Stimulated activated CD8-positive, alpha-beta memory T cell treated with anti-CD3 and anti-CD28 coated beads, Interleukin-2, amount 100 ng/mL, for 48 hours (primary cell): ENCODE measurements at places on chromosomes 1 and 21.

GRCh38 chr1:204736836-204737235, 51.3 kb upstream of the LRRN2 start:
- no peak for DNase-seq

DNA sequence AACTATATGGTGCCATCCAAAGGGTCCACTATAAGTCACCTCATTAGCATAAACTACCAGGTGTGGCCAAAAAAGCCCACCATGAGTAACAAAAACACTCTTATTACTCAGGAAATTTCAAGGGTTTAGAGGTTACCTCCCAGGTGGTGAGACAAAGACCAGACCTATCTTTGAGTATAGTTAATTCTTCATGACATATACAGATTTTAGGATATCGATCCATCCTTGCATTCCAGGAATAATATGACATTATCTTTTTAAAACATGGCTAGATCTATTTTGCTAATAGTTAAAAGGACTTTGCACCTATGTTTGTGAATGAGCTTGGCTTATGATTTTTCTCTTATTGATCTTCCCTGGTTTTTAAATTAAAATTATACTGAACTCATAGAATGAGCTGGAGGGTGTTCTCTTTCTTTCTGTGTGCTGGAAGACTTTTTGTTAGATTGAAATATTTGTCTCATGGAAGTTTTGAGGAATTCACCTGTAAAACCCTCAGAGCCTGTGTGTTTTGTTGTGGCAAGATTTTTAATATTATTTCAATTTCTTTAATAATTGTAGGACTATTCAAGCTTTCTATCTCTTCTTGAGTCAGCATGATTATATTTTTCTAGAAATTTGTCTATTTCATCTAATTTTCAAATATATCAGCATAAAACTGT, 138.7 kb upstream of the SLC45A1 start:
- DNase-seq = no peak

GRCh38 chr1:151199873-151200581, 1.7 kb downstream of the PIP5K1A start:
- no peak for DNase-seq

DNA sequence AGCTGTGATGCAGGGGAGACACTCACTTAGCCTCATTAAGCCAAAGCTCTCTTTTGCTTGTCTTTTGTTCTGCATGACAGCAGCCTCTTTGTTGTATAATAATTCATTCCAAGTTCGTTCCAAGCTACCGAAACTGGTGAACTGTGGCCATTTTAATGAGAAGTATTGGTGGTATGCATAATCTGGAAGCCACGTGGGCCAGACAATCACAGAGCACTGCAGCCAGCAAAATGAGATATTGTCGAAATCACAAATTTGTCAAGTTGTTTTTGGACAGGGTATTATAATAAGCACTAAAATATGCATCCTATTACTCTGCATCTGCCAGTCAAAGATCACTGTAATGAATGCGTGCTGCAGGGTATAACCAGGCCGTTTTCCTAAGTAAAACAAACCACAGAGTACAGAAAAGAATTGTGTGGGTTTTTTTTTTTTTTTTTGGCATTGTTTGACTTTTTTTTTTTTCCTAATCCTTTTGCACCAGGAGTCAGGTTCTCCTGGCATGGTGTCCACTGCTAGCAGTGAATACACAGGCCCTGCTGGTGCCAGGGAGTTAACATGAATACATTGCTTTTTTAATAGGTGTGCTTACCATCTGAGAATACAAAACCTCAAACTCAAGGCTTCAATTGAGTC, 423.9 kb downstream of the PTBP2 start:
- DNase-seq = no peak

- peak; percentile 23 for DNase-seq
Measured at GRCh38 chr1:52403566-52404115, 582 bp downstream of the ORC1 start.

DNA sequence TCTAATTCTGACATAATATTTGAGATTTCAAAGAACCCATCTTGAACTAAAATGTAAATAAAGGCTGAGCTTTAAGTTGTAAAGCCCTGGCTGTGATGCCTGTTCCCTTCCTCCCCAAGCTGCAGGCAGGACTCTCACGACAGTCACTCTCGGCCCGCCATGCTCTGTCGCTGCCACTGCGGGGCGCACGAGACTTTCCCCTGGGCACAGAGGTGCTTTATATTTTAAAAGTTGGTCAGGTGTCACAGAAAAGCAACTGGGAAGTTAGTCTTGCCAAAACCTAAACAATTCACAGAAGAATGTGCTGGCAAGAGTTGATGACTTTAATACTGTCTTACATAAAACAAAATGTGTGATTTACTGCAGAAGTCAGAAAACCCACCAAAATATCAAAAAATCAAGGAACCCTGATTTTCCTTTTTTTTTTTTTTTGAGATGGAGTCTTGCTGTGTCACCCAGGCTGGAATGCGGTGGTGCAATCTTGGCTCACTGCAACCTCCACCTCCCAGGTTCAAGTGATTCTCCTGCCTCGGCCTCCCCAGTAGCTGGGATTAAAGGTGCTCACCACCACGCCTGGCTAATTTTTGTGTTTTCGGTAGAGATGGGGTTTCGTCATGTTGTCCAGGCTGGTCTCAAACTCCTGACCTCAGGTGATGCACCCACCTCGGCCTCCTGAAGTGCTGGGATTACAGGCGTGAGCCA, 10.7 kb downstream of the LRRC47 start:
- DNase-seq = no peak

DNA sequence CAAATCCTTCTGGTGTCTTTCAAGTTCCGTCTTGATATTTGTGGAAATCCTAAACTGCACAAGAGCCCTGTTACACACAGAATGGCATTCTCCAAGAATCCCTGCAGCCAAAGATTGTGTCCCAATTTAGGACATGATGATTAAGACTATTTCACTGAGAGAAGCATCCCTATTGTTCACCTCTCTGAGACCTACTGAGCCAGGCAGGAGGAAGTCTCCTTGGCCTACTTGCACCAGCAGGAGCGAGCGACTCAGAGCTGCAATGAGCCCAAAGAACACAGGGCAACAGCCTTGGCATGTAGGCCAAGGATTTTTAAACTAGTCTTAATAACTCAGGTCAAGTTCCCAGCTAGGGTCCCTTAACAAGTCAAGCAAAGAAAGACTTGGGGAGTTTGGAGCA, 79.4 kb upstream of the RUNX1 start:
- DNase-seq = no peak

DNA sequence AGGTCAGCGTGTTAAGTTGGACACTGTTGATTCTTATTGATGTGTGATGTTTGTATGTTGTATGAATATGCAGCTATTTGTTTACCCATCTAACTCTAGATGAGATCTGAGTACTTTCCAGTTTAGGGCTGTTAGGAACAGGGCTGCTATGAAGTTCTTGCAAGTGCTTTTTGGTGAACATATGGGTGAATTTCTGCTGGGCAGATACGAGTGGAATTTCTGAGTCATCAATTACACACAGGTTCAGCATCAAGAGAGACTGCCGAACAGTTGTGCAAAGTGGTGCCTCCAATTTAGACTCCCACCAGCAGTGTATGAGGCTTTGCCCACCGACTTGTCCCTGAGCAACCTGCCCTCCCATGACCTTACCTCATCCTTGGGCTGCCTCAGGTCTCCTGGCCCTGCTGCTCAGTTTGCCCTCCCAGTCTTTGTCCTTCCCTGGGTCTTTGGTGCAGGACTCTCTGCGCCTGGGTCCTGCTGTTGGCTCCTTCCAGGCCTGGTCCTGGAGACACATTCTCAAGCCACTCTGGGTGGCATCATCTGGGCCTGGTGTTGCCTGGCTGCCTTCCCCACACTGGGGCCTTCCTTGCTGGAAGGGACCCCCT, 343.6 kb downstream of the PTPRU start:
- no peak for DNase-seq

GRCh38 chr1:11851180-11851579, 3.6 kb upstream of the NPPA start:
- DNase-seq = no peak

DNA sequence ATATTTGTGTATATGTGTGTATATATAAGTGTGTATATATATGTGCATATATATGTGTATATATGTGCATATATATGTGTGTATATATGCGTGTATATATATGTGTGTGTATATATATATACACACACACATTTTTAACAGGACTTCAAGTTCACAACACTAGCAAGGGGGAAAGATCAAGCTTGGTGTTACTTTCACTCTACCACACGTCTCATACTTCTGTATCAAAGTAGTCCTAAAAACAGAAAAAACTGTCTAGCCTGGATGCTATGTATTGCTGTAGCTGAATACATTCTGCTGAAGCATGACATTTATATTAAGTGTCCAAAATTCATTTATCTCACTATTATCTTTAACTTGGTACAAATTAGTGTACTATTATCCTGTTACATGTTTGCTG, 17.9 kb upstream of the ATP6V1G3 start:
- no peak for DNase-seq

GRCh38 chr1:112806090-112806642, 91.0 kb upstream of the PPM1J start:
- no peak for DNase-seq

- no peak for DNase-seq
Measured at GRCh38 chr1:31020007-31020790, 45.3 kb downstream of the PUM1 start.

- DNase-seq = no peak
Measured at GRCh38 chr1:36533897-36534296, 51.2 kb upstream of the CSF3R start.

DNA sequence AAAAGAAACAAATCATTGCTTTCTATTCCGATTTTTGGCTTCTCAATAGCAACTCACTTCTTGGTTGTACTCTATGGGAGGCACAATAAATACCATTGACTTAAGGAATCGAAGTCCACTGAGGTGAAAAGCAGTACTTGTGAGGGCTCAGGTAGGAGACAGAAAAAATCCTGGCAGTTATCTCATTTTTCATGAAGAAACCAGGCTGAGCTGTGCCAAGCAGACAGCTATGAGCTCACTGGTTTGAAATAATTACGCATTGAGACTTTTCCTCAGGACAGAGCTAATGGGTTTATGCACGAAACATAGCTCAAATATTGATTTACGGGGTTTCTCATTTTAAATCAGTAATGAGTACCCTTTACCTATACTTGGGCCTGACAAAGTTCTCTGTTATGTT, 18.5 kb downstream of the COLGALT2 start:
- no peak for DNase-seq

DNA sequence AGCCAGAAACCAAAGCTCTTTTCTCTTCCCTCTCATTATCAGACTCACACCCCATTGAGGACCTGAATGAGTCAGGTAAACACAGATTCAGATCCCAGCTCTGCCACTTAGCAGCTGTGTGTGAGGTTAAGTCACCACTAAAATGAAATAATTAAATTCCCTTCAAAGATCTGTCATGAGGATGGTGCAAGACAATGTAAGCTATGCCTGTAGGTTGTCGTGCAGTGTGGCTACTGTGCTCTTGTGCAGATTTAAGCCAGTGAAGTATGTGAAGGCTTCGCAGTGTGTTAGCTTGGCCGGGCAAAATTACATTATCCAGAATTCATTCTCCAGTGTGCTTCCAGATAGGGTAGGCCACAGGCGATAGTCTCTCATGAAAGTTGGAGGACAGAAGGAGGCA, 13.6 kb downstream of the UBL4B start:
- no peak for DNase-seq

GRCh38 chr1:1626207-1627141, 5.5 kb upstream of the MMP23B start:
- DNase-seq = no peak

DNA sequence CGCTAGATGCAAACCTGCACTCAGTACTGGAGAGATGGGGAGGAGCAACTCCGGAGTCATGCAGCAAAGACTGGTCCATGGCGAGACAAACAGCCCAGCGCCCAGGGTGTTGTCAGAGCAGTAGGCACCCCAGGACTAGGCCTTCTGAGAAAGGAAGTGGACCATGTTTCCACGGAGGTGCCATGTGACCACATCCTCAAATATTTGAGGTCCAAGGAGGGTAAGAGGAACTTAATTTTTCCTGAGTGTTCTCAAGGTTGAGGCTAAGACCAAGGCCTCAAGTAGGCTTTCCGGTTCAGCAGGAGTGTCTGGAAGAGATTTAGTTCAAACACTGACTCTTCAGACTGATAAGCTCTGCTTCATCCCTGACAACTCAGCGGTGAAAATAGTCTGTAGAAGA, 186.2 kb downstream of the RHOU start:
- DNase-seq = no peak

- DNase-seq = peak; percentile 10
Measured at GRCh38 chr1:40948741-40949443, 30.6 kb upstream of the CTPS1 start.

GRCh38 chr1:21072721-21073120, 104.0 kb downstream of the EIF4G3 start:
- DNase-seq = no peak

DNA sequence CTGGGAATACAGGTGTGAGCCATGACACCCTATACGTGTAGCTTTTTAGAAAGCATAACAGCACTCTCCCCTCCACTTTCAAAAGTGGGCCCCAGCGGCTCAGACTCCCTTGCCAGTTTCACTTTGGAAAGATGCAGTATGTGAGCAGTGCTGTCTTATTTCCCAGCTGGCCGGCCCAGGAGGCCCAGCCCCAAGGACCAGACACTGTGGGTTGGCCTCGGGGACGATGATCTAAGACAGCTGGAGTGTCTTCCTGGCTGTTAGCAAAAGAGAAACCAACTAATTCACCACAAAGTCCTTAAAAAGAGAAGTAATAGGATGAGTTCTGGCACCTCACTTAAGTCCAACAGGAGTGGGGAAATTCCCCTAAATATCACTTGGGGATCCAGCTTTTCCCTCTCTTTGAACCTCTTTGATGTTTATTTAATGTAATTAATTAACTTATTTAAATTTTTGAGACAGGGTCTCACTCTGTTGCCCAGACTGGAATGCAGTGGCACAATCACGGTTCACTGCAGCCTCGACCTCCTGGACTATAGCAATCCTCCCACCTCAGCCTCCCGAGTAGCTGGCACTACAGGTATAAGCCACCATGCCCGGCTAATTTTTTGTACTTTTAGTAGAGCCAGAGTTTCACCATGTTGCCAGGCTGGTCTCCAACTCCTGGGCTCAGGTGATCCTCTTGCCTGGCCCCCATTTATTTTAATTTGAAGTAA, 17.6 kb upstream of the CLIC4 start:
- no peak for DNase-seq
